ENCODE measurements at places on chromosomes 2 and 18.

GRCh38 chr2:74944987-74945787 is 13.3 kb upstream of the POLE4 start:
- DNase-seq = no peak

- DNase-seq = no peak
These were observed 590.3 kb upstream of the CDH2 start for GRCh38 chr18:28767201-28767600.

- DNase-seq = no peak
These were observed 29.3 kb downstream of the SOS1 start for GRCh38 chr2:39091543-39091942.

DNA sequence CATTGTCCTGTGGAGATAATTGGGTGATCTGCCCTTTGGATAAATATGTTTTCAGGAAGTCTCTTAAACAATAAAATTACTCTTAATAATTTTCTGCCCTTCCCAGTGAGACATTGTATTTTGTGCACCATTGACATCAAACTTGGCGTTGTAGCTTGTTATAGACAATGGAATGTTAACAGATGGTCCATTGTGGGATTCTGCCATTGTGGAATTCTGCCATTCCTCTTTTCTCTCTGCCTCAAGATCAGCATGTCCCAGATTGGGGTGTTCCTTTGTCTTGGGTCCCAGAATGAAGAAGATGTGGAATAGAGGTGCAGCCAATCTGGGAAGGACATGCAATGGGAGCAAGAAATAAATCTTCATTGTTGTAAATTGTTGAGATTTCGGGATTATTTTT is 15.1 kb upstream of the LDAH start:
- no peak for DNase-seq

DNA sequence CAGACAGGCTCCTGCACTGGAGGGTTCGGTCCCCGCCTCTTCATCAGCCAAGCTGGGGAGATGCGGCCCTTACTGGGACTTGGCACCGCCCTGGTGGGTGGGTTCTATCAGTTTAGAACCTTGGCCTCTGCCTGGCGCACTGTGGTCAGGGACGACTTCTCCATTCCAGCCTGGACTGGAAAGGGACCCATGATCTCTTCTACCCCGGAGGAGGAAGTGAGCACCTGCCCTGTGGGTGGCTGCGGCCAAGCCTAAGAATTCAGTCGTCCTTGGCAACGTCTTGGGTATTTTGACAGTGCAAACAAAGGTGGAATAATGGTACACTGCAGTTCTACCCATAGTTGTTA is 106.9 kb upstream of the CD302 start:
- DNase-seq = no peak

DNA sequence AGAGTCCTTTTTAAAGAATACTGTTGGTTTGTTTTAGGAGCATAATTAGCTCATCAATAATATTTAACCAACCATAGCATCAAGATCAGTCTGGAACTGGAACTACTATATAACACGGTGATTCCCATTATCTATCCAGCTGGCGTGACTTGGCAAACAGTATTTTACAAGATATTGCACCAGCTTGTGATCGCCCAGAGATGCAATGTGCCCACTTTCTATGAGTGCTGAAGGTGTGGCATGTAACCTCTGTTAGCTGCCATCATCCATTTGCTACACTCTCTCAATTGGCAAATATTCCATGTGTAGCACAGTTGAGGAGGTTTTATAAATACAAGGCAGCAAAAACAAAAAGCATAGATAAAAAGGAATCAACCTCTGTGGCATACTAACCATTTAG is 64.9 kb downstream of the FIGN start:
- no peak for DNase-seq

- no peak for DNase-seq
These were observed 126.1 kb downstream of the HNMT start for GRCh38 chr2:138090330-138090729.

- DNase-seq = no peak
These were observed 6.5 kb downstream of the CNDP1 start for GRCh38 chr18:74540652-74541421.

DNA sequence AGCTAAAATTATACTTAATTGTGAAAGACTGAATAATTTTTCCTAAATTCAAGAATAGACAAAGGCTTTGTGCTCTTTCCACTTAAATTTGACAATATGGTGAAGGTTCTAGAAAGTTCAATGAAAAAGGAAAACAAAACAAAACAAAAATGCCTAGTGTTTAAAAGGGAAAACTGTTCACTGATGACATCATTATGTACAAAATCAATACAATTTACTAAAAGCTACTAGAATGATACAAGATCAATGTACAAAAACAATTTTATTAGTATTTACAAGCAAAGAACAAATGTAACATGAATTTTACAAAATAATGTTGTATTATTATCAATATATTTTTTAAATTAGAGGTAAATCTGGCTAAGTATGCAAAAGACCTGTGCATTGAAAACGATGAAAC is 499.1 kb upstream of the FSIP2 start:
- DNase-seq = no peak

- peak; percentile 93 for DNase-seq
These were observed at the start of gene STAM2 for GRCh38 chr2:152175368-152176112. Gene STAM2, minus strand, starts transcription at chr2:152175763. Its CDS starts 121 bp downstream, at chr2:152175642.

DNA sequence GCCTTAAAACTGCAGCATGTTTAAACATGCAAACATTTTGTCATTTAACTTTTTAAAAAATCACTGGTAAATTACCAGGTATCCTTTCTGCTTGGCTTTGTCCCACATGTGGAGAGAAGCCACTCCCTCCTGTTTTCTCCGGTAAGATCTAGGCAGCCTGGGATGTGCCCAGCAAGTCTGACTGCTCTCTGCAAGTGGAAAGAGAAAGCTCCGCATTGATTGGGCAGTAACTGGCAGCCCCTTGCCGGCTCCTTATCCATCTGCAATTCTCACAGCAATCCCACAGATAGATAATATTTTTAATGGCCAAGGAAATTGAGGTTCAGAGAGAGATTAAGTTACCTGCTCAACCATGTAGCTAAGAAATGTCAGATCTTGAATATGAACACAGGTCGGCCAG is 136.1 kb downstream of the TMEM200C start:
- DNase-seq = no peak

- no peak for DNase-seq
These were observed 366.9 kb downstream of the OSR1 start for GRCh38 chr2:18991177-18992168.

GRCh38 chr2:60212181-60212945 is 341.1 kb downstream of the BCL11A start:
- no peak for DNase-seq

DNA sequence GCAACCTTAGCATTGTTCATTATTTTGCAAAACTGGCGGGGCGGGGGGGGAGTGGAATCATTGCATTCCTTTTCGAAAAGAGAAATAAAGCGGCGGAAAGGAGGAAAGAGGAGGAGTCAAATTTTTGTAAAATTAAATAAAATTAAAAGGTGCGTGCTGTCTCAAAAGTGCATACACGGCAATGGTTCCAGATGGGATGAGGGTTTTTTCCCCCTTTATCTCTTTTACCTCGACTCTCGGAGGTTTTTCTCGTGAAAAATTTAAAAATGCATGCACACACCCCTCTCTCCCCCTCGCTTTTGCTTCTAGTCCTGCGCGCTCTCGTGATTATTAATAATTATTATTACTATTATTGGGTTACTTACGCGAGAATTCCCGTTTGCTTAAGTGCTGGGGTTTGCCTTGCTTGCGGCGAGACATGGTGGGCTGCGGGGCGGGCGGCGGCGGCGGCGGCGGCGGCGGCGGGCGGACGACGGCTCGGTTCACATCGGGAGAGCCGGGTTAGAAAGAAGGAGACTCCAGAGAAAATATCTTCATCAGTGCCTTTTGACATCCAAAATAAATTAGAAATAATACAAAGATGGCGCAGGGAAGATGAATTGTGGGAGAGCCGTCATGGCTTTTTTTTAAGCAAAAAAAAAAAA is 481 bp downstream of the BCL11A start:
- DNase-seq = no peak

DNA sequence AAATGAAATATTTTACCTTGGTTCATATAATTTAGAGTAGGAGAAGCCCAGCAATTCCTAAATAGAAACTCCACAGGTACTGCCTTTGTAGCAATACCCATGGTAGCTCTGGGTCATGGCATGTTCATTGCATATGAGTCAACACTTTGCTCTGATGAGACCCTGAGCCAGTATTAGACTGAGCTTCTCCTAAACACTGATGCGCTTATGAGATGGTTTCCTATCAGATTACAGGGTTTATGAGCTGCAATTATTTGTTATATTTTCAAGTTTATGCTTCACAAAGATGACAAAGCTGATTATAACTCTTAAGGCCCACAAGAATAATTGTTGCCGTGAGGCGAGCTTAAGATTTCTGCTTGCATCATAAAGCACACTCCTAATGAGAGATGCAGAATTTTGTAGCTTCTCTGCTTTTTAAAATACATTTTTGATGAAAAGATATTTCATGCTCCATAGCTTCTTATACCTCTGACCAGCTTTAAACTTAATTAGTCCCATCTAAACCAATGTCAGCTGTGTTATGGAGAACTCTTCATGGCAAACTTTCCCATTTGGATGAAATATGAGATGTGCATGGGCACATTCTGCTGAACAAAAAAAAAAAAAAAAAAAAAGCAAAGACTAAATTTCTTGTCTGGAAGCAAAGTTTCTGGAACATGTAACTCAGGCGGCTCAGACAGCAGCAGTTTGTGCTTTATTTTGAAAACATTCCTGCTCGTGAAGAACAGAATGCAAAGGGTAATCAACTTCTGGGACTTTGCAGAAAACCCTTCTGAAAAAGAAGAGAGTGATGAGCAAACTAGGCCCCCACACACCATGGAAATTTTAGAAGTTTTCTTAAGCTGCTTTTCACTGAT is 162.6 kb downstream of the KCNE4 start:
- DNase-seq = no peak

DNA sequence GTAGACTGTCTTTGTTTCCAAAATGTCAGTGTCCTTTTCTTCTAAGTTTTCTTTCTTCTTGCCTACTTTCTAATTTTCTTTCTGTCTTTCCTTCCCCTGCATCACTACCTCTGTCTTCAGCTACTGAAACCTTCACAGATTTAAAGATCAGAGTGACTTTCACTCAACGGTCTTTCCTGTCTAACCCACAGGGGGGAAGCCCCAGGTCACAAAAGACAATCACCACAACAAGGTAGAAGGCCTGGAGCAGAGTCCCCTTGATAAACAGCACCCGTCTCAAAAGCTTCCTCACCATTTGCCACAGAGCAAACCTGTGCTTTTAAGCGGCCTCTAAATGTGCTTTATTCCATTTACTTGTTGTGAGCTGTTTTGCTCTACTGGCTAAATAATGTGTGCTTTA is 665.4 kb downstream of the BCL11A start:
- peak; percentile 26 for DNase-seq

DNA sequence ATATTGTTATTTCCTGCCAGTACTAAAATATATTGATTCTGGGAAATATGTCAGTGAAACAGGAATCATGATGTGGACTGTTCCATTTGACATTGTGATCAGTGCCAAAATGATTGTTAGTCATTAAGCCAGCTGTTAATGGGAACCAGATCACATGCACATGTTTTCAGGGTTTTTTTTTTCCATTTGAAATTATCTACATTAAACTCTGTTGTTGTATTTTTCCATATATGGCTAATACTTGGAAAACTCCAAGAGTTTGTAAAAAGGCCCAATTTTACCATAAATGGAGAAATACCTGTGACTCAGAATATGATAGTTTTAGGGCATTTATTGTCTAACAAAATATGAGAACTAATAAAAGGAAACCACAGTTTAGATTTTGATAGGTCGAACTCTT is 13.4 kb downstream of the ITGAV start:
- no peak for DNase-seq

DNA sequence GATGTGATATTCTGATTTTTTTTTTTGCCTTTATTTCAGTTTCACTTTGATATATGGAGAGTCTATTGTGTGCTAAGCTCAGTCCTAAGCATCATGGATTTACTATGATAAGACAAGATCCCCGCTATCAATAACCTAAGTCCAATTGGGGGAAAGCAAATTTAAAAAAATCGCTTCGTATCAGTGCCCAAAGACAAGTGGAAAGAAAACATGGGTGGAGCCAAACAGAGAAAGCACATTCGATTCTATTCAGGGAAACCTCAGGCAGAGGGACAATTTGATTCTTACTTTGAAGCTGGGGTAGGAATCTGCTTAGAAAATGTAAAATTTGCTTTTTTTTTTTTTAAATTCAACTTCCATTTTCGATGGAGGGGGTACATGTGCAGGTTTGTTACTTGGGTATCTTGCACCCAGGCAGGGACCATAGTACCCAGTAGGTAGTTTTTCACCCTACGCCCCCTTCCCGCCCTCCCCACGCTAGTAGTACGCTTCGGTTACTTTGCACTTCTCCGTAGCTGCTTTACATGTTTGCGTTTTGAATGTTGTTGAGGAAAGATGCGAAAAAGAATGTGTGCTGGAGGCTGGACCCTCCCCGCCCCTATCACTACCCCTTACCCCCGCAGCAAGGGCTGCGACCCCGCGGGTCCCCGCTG is 12.4 kb downstream of the KIF5C start:
- DNase-seq = no peak

- no peak for DNase-seq
These were observed 8.4 kb downstream of the BARD1 start for GRCh38 chr2:214801068-214801467.

DNA sequence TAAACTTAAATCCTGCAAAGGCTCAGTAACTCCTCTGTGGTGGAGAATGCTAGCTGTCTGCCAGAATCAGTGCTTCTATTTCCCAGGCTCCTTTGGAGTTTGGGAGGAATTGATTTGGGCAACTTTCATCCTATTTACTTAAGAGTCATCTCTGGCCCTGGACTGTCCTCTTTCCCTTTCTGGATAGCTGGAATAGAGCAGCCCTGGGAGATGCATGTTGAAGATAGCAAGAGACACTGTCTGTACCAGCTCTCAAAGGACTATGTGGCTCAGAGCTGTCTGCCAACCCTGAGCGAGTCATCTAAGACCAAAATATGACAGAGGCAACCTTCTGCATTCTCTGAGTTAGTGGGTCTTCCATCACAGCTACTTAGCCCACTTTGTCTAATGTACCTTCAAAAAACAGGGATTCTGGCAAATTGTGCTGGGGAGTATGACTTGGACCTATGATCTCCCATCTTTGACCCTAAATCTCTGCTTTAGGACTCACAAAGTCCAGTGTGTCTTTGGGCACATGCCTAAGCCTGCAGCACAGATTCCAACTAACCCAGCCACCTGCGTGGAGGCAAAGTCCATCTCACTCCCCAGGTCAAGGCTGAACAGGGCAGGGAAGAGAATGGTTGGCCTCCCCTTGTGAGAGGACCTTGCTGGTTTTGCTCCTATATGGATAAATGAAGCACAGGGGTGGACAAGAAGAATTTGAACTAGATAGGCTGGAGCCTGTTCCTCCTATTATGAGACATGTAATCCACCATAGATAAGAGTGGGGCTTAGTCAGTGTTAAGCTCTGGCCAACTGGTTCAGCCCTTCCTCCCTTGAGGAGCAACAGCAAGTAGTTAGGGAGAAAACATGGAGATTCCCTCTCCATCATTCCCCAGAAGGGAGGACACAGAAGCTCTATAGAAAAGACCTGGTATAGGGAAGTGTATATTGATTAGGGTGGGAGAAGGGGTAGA is 99.1 kb upstream of the PELI1 start:
- no peak for DNase-seq

DNA sequence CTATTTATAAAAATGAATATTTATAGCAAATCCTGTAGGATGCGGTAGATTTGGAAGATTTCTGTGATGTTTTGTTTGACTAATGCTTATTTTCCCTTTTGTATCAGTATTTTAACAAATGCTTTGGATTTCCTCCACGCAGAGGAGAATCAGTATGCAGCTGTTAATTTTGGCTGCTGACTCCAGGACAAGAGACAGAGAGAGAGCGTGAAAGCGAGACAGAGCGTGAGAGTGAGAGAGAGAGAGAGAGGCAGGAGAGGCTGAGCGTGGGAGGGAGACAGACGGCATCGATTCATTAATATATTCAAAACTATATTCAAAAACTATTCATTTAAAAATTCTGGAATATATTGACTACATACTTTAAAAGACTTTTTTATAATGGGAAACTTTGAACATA is 62.5 kb downstream of the RRM2 start:
- no peak for DNase-seq

Data from activated CD4-positive, alpha-beta T cell treated with anti-CD3 and anti-CD28 coated beads for 1 hour (primary cell).